LoVo (cell line): ENCODE measurements at places on chromosomes 1 and 21.

GRCh38 chr1:233005703-233006102, 55.3 kb downstream of the NTPCR start:
- DNase-seq = no peak

GRCh38 chr1:193569096-193569982, 382.9 kb upstream of the B3GALT2 start:
- DNase-seq = no peak

GRCh38 chr1:18805150-18805879, 54.1 kb downstream of the TAS1R2 start:
- no peak for DNase-seq

DNA sequence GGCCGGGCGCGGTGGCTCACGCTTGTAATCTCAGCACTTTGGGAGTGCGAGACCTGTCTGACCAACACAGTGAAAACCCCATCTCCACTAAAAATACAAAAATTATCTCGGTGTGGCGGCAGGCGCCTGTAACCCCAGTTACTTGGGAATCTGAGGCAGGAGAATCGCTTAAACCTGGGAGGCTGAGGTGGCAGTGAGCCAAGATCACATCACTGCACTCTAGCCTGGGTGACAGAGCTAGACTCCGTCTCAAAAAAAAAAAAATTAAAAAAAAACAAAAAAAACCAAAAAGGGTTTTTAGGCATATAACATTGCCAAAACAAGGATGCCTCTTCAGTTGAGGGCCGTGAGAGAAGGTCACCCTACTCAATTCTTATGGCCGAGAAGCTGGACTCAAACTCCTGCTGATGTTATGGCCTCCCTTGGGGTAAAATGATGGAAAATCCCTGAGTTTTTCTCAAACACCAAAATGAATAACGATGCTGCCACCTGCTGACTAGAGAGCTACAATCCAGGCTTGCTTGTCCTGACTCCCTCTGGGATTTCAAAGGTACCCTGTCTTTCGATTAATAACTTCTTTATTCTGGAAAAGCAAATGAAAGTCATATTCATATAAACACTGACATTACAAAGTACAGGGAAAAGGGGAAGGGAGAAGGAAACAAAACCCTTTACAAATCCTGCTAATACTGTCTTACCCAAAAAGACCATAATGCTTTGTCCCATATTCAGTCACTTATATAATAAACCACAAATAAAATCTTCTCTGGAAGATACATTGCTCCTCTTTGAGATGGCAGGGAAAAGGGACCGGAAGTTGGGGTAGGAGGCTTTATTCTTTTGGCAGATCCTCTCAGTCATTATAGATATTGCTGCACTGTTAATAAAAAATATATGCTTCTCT, 10.7 kb downstream of the RAB42 start:
- peak; percentile 45 for DNase-seq

DNA sequence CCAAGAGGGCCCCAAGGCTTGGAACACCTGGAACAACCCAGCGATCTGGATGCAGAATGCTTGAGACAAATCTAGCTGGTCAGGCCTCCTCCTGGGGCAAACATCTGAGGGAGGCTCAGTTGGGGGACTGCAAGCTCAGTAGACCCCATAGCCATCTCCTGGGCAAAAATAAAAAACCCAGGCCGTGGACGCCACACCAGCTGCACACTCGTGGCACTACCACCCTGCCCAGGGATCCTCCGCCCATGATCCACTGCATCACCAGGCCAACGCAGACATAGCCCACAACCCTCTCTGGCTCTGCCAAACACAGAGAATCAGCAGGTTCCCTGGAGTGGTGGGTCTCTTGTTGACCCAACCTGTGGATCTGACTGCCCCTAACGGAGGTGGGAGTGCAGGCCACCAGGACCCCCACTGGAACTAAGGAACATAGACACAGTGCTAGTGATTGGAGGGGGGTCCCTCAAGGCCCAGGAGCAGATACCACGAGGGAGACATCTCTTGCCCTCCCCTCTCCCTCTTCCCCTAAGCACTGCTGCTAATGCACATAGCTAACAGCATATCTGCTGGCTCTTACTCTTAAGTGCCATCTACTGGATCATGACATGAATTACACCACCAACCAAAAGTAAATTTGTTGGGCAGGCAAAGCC, 147.2 kb downstream of the CHD1L start:
- DNase-seq = peak; percentile 54

- DNase-seq = no peak
Measured at GRCh38 chr1:220356981-220357850, 85.0 kb upstream of the RAB3GAP2 start.
